ENCODE measurements at places on chromosomes 4 and X.

DNA sequence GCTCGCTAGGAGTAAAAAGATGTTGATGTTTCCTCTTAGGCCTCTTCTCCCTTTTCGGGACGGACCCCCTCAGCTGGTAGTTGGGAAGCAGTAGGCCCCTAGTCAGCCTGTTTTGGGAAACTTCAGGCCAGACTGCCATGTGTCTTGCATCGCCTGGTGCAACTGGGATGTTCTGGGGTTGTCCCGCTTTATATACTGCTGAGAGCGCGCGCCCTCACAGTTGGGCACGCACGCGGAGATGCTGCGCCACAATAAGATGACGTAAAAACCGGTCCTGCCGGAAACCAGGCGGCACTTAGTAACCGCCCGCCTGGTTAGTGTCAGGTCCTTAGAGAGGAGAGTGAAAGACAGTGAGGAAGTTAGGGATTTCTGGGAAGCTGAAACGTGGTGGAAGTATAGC is 231.3 kb upstream of the CT83 start:
- DNase-seq, result no peak

GRCh38 chr4:185227713-185228278 is 18.4 kb downstream of the SNX25 start:
- no peak for DNase-seq

- DNase-seq, result no peak
Measured at GRCh38 chr4:116001291-116001690, 887.9 kb upstream of the NDST4 start.

DNA sequence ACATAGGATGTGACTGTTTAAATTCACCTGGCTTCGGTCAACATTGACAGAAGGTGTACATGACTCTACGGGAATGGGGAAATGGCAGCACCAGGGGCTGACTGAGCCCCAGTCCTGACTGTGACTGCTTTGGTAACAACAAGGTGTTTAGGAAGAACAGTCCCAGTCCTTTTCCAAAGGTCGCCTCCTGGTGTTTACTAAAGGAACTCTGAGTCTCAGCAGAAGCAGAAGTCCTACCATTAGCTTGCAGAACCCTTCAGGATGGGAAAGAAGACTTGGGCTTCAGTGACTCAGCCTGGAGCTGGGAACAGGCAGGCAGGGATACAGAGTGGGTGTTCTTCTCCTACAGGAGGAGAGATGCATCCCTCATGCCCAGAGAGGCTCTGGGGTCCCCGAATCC is 103.3 kb downstream of the MGST2 start:
- DNase-seq, result no peak

GRCh38 chr4:13700021-13700857 is 72.7 kb upstream of the BOD1L1 start:
- no peak for DNase-seq

- no peak for DNase-seq
Measured at GRCh38 chr4:7023486-7023885, 19.7 kb upstream of the TADA2B start.

GRCh38 chr4:16830081-16830480 is 68.4 kb downstream of the LDB2 start:
- DNase-seq, result no peak

GRCh38 chrX:10697616-10698317 is 77.4 kb upstream of the MID1 start:
- no peak for DNase-seq

GRCh38 chr4:34412233-34412632 is 1832.1 kb downstream of the ARAP2 start:
- DNase-seq, result no peak

GRCh38 chrX:44906041-44906440 is 33.1 kb downstream of the KDM6A start:
- no peak for DNase-seq

- no peak for DNase-seq
Measured at GRCh38 chr4:6715704-6716017, 313 bp upstream of the BLOC1S4 start.

GRCh38 chr4:55087913-55088260 is 37.5 kb downstream of the KDR start:
- DNase-seq, result no peak

DNA sequence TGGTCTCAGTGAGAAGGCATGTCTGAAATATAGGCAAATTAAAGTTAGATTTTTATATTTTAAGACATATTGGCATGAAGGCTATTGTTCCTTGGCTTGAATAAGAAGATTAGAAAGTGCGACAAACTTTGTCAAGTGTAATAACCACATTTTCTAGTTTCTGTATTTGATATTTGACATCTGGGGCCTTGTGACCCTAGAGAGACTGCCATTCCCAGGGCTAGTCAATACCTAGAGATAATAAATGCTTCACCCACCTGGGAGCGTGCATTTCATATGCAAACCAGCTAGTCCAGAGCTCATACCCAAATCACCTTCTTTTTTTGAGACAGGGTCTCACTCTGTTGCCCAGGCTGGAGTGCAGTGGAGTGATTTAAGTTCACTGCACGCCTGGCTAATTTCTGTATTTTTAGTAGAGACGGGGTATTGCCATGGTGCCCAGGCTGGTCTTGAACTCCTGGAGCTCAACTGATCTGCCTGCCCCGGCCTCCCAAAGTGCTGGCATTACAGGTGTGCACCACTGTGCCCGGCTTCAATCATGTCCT is 62.6 kb downstream of the COQ2 start:
- DNase-seq, result no peak

GRCh38 chr4:129972257-129972656 is 876.3 kb downstream of the C4orf33 start:
- DNase-seq, result no peak

GRCh38 chr4:163331629-163332376 is 593 bp downstream of the NPY1R start:
- no peak for DNase-seq

- DNase-seq, result no peak
Measured at GRCh38 chr4:109231331-109231730, 71.1 kb downstream of the COL25A1 start.

- no peak for DNase-seq
Measured at GRCh38 chrX:150047818-150048217, 109.5 kb upstream of the EOLA2 start.

GRCh38 chr4:126106658-126107057 is 791.9 kb downstream of the FAT4 start:
- DNase-seq, result no peak

- no peak for DNase-seq
Measured at GRCh38 chr4:111269439-111269838, 646.6 kb upstream of the PITX2 start.

- DNase-seq, result no peak
Measured at GRCh38 chrX:134981910-134982309, 8.9 kb upstream of the SMIM10 start.

DNA sequence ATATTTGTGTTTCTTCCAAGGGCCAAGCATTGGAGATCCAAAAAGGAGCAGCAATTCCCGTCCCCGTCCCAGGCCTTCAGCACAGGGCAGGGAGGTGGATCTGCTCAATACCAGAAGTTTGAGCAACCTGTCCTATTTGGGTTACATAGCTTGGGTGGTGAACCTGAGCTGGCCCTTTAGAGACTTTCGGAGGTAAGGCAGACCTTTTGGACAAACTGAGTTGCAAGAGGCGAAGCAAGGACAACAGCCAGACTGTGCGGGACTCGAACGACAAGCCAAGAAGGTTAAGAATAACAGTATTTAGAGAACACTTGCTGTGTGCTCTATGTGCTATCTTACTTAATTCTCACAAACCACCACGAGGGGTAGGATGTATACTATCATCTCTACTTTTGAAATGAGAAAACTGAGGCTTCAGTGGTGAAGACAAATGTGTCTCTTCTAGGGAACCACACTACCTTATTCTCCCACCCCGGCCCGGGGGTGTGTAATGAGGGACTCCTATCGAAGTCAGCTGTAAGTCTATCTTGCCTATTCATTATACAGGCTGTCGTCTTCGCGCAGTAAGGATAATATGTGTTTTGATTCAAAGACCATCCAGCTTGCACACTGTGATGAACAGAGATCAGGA is 1.3 kb downstream of the NOP14 start:
- DNase-seq, result no peak

- no peak for DNase-seq
Measured at GRCh38 chr4:17490575-17491059, 21.3 kb downstream of the QDPR start.

- DNase-seq, result no peak
Measured at GRCh38 chr4:142752202-142752786, 93.8 kb downstream of the INPP4B start.

All from GM19239 (cell line).